ENCODE measurements at places on chromosomes 3 and 15.

DNA sequence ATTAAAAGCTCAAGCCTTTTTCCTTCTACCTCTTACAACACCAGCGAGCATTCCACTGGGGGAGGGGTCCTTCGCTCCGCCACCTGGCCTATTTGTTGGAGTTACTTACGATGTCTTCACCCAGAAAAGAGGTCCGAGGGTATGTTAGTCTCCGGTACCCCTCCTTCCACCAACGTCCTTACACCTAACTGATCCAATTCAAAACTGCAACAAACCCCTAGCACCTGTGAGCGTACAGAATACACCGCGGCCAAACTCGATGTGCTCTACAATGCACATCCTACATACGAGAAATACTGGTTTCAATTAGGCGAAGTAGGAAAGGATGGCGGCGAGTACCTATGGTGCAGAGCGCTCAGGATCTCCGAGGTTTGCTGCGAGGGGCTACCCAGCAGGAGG, 944 bp downstream of the SLITRK3 start:
- peak; percentile 36 for ATAC-seq

GRCh38 chr3:165434516-165434915, 238.3 kb upstream of the SLITRK3 start:
- no peak for ATAC-seq

GRCh38 chr3:73449774-73450173, 175.0 kb downstream of the PDZRN3 start:
- no peak for ATAC-seq

DNA sequence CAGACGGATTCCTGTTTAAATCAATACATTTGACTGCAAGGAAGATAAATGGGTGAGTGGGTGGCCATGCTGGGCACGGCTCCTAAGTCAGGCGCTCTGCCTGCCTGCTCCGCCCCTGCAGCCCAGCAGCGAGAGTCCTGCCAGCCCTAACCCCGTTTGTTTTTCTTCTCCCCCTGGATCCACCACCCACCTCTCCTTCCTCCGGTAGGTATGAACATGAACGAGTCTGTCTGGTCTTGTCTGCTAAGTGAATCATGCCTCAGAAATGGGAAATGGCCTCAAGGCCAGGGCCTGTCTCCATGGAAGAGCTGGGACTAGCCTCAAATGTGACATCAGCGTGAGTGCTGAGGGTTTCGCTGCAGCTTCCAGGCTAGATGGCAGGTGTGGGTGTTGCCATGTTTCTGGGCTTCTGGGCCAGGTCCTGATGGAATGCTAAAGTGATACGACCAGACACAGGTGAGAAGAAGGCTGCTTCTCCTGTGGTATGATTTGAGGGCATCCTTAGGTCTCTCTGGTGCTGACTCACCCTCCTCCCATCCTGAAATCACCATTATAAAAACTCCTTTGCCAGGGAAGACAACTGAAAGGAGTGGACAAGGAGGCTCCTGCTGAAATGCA, 5.6 kb upstream of the FEM1B start:
- ATAC-seq, result peak; percentile 85

DNA sequence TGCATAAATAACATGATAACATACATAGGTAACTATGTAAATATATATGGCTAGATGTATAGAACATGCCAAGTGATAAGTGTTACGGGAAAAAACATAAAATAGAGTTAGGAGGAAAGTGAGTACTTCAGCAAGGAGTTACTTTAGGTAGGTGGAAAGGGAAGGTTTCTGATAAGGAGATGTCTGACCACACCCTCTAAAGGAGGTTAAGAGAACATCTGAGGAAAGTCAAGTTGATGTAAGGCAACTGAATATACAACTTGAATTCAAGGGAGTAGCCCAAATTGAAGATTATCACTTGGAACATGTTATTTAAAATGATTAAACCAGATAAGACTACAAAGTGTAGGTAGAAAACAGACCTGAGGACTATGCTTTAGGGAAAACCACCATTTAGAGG, 13.8 kb downstream of the PIERCE2 start:
- ATAC-seq, result no peak

DNA sequence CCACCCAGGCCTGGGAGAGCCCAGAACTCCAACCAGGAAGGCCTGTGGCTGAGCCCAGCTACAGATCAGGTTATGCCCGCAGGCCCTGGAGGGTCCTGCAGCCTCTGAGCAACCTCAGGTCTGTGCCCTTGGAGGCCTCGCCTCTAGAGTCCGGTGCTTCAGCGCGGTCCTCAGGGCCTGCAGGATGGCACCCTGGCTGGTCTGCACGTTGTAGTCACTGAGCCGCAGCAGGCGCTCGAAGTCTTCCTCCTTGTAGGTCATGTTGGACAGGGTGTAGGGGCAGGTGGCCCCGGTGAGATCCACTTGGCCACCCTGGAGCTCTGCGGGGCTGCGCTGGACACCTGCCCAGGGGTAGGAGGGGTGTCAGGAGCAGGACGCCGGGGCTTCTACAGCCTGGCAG, 25.8 kb downstream of the PLA2G4D start:
- no peak for ATAC-seq

- ATAC-seq, result no peak
These were observed 424.6 kb downstream of the GRM7 start for GRCh38 chr3:7285505-7285904.
